ENCODE measurements at places on chromosomes 12 and 14. TPM values are rescaled to one million over a fixed set of nuclear protein-coding genes. Genes with fewer than 3 reads are reported as not detected.

- DNase-seq = no peak
These were observed 48.4 kb downstream of the PHETA1 start for GRCh38 chr12:111320258-111321050.

GRCh38 chr14:29648045-29648444 lies 279.6 kb downstream of the PRKD1 start:
- DNase-seq = no peak

DNA sequence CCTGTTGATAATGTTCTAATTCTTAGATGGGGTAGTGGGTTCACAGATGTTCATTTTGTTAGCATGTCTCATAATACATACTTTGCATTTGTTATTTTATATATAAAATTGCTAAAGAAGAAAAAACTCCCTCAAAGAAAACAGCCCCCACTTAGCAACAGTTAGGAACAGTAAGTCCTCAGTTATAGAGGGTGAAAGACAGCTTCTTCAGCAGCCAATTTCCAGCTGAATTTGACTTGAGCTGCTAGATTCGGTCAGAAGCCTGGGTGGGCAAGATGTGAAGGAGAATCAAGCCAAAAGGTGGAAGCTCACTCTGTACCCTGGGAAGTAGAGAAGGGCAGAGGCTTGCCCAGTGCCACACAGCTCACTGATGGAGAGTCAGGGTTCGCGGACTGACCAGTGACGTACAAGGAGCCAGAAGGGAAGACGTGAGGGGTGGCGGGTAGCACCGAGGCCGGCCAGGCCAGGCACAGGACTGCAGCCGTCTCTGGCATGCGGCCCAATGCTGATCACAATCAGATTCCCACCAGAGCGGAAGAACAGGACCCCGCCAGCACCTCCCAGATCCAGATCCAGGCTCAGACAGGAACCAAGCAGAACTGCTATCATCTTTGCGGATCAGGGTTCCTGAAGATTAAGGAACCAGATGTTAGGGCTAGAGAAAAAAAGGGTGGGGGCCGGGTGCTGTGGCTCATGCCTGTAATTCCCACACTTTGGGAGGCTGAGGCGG lies 30.4 kb upstream of the VWF start:
- peak; percentile 76 for DNase-seq

GRCh38 chr12:82855872-82856271 lies 169.2 kb downstream of the TMTC2 start:
- no peak for DNase-seq

GRCh38 chr12:1517007-1517406 lies 77.4 kb downstream of the FBXL14 start:
- DNase-seq = no peak

GRCh38 chr12:54017027-54017788 lies 8.4 kb downstream of the HOXC8 start:
- no peak for DNase-seq

CCDC177 gene
- total RNA-seq = not detected

CLBA1 gene
- total RNA-seq = 1.9 TPM

KLRF2 gene
- not detected for total RNA-seq

OR4K2 gene
- not detected for total RNA-seq
